ENCODE measurements at places on chromosomes 13 and 19. TPM values are rescaled to one million over a fixed set of nuclear protein-coding genes. Genes with fewer than 3 reads are reported as not detected.
A peak's percentile ranks its signal among the peaks of the same experiment; 100 is the strongest.

DNA sequence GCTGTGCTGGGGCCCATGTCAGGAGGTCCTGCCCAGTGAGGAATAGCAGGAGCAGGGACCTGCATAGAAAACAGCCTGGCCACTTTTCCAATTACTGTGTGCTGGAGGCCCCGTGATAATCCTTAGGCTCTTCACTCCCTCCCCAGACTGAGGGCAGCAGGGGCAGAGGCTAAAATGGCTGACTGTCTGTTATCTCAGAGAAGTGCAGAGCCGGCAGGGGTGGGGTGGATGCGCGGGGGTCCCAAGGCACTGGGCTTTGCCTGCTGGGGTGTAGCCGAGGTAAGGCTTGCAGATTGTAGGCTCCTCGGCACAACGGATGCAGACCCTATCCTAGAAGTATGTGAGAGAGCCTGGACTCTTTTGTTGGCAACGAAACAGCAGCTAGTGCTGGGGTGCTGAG is 1064.1 kb downstream of the OLFM4 start:
- no peak for DNase-seq
- no peak overlapping the region for H3K27ac ChIP-seq
- H3K27me3 ChIP-seq, result no peaks in the 10 kb centered on the region
- H3K36me3 ChIP-seq, result no peaks in the 10 kb centered on the region
- H3K4me1 ChIP-seq, result no peaks in the 10 kb centered on the region
- H3K4me3 ChIP-seq, result no peak overlapping the region

GRCh38 chr13:33871207-33872004 is 53.5 kb downstream of the RFC3 start:
- DNase-seq, result peak; percentile 49
- no peaks in the 10 kb centered on the region for H3K36me3 ChIP-seq
- peak overlapping the region; percentile 90 for H3K27ac ChIP-seq
- H3K4me3 ChIP-seq, result no peak overlapping the region

- no peaks in the 10 kb centered on the region for H3K4me1 ChIP-seq
- no peak overlapping the region for H3K27ac ChIP-seq
- no peak for DNase-seq
- H3K36me3 ChIP-seq, result no peaks in the 10 kb centered on the region
- no peak overlapping the region for H3K4me3 ChIP-seq
Observed at GRCh38 chr13:64457976-64458375, 2772.2 kb downstream of the PCDH9 start.

GRCh38 chr13:26618726-26619125 is 61.2 kb downstream of the WASF3 start:
- DNase-seq, result no peak
- H3K4me1 ChIP-seq, result peaks cover 3% of the 10 kb centered on the region
- H3K27me3 ChIP-seq, result no peaks in the 10 kb centered on the region
- H3K27ac ChIP-seq, result no peak overlapping the region
- no peak overlapping the region for H3K4me3 ChIP-seq
- H3K36me3 ChIP-seq, result no peaks in the 10 kb centered on the region

- no peaks in the 10 kb centered on the region for H3K36me3 ChIP-seq
- no peaks in the 10 kb centered on the region for H3K27me3 ChIP-seq
- peak overlapping the region; percentile 59 for H3K4me3 ChIP-seq
- DNase-seq, result peak; percentile 91
Observed at GRCh38 chr19:53553865-53554791, 16.2 kb downstream of the ZNF331 start.

DNA sequence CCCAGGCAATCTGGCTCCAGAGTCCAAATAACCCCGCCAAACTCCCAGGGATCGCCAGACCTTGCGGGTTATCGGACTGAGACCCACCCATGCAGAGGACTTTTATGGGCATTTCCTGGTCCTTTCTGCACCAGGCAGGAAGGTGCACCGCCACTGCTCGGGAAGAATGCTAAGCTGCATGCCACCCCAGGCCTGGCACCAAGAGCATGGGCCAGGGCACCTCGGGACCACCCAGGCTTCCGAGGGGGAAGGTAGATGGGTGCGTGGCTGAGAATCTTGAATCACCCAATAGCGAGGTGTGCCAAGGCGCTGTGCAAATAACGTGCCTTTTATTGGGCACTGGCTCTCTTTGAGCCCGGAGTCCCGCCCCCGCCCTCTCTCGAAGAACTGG is 422 bp upstream of the ZNF575 start:
- H3K27me3 ChIP-seq, result no peaks in the 10 kb centered on the region
- H3K4me1 ChIP-seq, result no peaks in the 10 kb centered on the region
- H3K27ac ChIP-seq, result peak overlapping the region; percentile 77
- no peaks in the 10 kb centered on the region for H3K36me3 ChIP-seq
- peak; percentile 63 for DNase-seq

- no peak overlapping the region for H3K27ac ChIP-seq
- no peak for DNase-seq
- H3K4me1 ChIP-seq, result no peaks in the 10 kb centered on the region
- H3K27me3 ChIP-seq, result no peaks in the 10 kb centered on the region
Observed at GRCh38 chr13:43431290-43431716, 355.5 kb downstream of the ENOX1 start.

- H3K27me3 ChIP-seq, result no peaks in the 10 kb centered on the region
- no peak for DNase-seq
- no peaks in the 10 kb centered on the region for H3K4me1 ChIP-seq
Observed at GRCh38 chr19:56270676-56271075, 1.9 kb upstream of the EDDM13 start.

- no peaks in the 10 kb centered on the region for H3K36me3 ChIP-seq
- H3K4me1 ChIP-seq, result no peaks in the 10 kb centered on the region
- no peak overlapping the region for H3K27ac ChIP-seq
Observed at GRCh38 chr13:47673009-47673850, 327.8 kb downstream of the SUCLA2 start.

GRCh38 chr19:46992699-46993535 is 26.7 kb upstream of the NPAS1 start:
- no peaks in the 10 kb centered on the region for H3K27me3 ChIP-seq
- peaks cover 36% of the 10 kb centered on the region for H3K36me3 ChIP-seq
- DNase-seq, result peak; percentile 84
- no peak overlapping the region for H3K4me3 ChIP-seq

DNA sequence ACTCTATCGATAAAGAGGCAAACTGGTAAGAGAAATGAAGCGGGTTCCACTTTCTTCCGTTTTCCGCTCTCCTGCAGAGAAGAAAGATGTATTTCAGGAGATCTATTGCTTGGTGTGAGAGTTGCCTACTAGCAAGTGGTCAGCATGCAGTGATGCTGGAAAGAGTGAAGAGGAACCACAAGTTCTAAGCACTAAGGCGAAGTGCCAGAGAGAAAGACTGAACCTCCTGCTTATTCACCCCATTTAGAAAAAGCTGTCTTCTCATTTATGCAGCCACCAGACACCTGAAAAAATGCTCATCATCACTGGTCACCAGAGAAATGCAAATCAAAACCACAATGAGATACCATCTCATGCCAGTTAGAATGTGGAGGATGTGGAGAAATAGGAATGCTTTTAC is 78.7 kb upstream of the GPC6 start:
- H3K27ac ChIP-seq, result no peak overlapping the region
- no peaks in the 10 kb centered on the region for H3K4me1 ChIP-seq
- no peak for DNase-seq

DNA sequence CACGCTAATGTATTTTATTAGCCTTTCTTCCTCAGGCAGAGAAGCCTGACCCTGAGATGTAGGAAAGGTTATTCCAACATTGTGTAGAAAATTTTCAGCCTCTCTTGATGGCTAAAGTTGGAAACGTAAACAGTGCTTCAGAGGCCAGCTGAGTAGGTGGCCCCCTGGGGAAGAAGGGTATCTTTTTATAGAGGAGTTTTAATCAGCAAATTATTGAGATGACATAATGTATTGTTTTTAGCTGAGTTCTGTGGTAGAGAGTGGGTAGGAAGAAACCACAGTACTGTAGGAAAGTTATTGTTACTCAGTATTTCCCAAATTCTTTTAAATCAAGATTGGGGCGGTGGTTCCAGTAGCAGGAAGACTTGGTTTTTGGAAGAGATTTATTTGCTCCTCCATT is 268.8 kb downstream of the DLEU7 start:
- no peaks in the 10 kb centered on the region for H3K4me1 ChIP-seq
- no peak for DNase-seq
- H3K27me3 ChIP-seq, result no peaks in the 10 kb centered on the region

GRCh38 chr13:50080911-50081678 is 65.9 kb downstream of the KCNRG start:
- H3K4me3 ChIP-seq, result peak overlapping the region; percentile 65
- H3K36me3 ChIP-seq, result no peaks in the 10 kb centered on the region
- H3K27me3 ChIP-seq, result no peaks in the 10 kb centered on the region
- peak; percentile 67 for DNase-seq
- no peaks in the 10 kb centered on the region for H3K4me1 ChIP-seq

- no peaks in the 10 kb centered on the region for H3K4me1 ChIP-seq
- no peak overlapping the region for H3K27ac ChIP-seq
- H3K27me3 ChIP-seq, result no peaks in the 10 kb centered on the region
- no peaks in the 10 kb centered on the region for H3K36me3 ChIP-seq
Observed at GRCh38 chr13:75927183-75927669, 291.1 kb downstream of the LMO7 start.

GRCh38 chr19:6275170-6275744 is 4.5 kb downstream of the MLLT1 start:
- H3K27me3 ChIP-seq, result no peaks in the 10 kb centered on the region
- H3K27ac ChIP-seq, result peak overlapping the region; percentile 80
- no peak for DNase-seq
- H3K4me1 ChIP-seq, result peaks cover 83% of the 10 kb centered on the region
- no peaks in the 10 kb centered on the region for H3K36me3 ChIP-seq

GRCh38 chr13:40271931-40272775 is 394.3 kb downstream of the FOXO1 start:
- no peak overlapping the region for H3K27ac ChIP-seq
- H3K4me3 ChIP-seq, result no peak overlapping the region
- DNase-seq, result no peak
- no peaks in the 10 kb centered on the region for H3K36me3 ChIP-seq

DNA sequence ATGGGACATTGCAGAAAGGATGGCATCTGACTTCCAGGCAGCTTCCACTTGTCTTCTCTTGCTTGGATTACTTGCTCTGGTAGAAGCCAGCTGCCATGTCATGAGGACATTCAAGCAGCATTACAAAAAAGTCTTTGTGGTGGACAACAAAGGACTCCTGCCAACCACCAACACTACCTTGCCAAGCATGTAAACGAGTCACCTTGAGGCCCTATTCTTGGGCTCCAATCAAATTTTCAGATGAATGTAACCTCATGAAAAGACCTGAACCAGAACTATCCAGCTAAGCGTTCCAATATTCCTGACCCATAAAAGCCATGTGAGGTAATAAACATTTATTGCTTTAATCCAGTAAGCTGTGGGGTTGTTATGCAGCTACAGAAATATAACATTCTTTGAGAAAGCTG is 12.5 kb downstream of the PROSER1 start:
- H3K27ac ChIP-seq, result no peak overlapping the region
- DNase-seq, result no peak
- H3K4me3 ChIP-seq, result no peak overlapping the region
- no peaks in the 10 kb centered on the region for H3K4me1 ChIP-seq

- no peak overlapping the region for H3K27ac ChIP-seq
- no peaks in the 10 kb centered on the region for H3K27me3 ChIP-seq
- DNase-seq, result no peak
- H3K4me3 ChIP-seq, result no peak overlapping the region
- no peaks in the 10 kb centered on the region for H3K36me3 ChIP-seq
Observed at GRCh38 chr13:48776401-48776800, 122.7 kb downstream of the CYSLTR2 start.

GRCh38 chr13:71457645-71458044 is 409.4 kb downstream of the DACH1 start:
- no peak overlapping the region for H3K4me3 ChIP-seq
- no peaks in the 10 kb centered on the region for H3K27me3 ChIP-seq
- no peaks in the 10 kb centered on the region for H3K4me1 ChIP-seq
- no peaks in the 10 kb centered on the region for H3K36me3 ChIP-seq
- H3K27ac ChIP-seq, result no peak overlapping the region

GRCh38 chr13:28467034-28467433 is 27.9 kb downstream of the FLT1 start:
- H3K4me3 ChIP-seq, result no peak overlapping the region
- no peak for DNase-seq
- H3K27me3 ChIP-seq, result no peaks in the 10 kb centered on the region
- H3K4me1 ChIP-seq, result no peaks in the 10 kb centered on the region
- H3K27ac ChIP-seq, result no peak overlapping the region
- no peaks in the 10 kb centered on the region for H3K36me3 ChIP-seq

GRCh38 chr13:96481482-96481881 is 391.6 kb downstream of the HS6ST3 start:
- DNase-seq, result no peak
- no peak overlapping the region for H3K4me3 ChIP-seq
- H3K36me3 ChIP-seq, result no peaks in the 10 kb centered on the region
- H3K4me1 ChIP-seq, result no peaks in the 10 kb centered on the region
- H3K27ac ChIP-seq, result no peak overlapping the region

DNA sequence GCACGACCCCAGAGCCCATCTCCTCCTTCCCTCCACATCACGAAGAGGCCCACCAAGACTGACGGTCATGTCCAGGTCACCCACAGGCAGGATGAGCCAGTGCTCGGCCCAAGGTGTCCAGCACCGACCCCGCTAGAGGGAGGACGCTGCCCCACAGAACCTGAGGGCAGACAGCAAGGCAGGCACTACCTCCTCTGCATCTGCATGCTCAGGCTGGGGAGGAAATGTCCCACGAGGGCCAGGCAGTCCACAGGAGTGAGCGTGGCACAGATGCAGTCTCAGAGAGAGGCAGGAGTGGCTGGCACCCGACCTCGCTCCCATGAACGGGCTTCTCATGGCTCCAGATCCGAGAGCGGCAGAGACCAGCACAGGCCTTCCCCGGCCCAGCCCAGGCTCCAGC is 133.2 kb downstream of the TUBA3C start:
- no peak overlapping the region for H3K27ac ChIP-seq
- H3K27me3 ChIP-seq, result no peaks in the 10 kb centered on the region
- H3K4me1 ChIP-seq, result no peaks in the 10 kb centered on the region
- no peaks in the 10 kb centered on the region for H3K36me3 ChIP-seq
- DNase-seq, result no peak

Gene CEACAM20
- not detected for total RNA-seq

Gene POU4F1
- total RNA-seq, result not detected

Gene FGF22
- total RNA-seq, result not detected

Gene ZNF730
- total RNA-seq, result not detected

Gene KISS1R
- 0.47 TPM for total RNA-seq
